Globus pallidus (tissue), 1 donor: ENCODE measurements at places on chromosomes 4 and X.

DNA sequence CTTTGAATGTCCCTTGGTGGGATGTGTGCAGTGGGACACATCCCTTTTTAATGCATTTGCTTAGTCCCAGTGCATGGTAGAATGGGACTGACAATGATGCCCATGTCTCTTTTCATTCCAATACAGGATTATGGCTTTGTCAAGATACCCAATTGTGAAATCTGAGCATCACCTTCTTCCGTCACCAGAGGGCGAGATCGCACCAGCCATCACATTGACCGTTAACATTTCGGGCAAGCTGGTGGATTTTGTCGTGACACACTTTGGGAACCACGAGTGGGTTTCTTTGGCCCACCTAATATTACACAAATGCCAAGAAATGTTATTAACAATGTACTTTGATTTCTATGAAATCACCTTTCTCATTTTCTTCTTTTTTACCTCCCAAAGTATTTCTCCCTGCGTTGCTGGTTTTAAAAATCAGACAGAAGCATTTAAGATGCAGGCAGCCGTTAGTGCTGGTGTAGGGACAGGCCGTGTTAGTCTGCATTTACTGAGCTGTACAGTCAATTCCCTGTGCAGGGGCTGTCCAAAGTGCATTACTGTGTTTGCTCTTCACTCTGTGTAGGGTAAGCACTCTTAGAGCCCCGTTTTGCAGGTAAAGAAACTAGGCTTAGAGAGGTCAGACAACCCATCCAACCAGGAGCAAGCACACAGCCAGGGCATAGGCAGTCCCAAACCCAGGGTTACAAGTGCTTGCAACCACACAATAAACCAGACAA lies 46.5 kb downstream of the CWH43 start:
- peak; percentile 26 for DNase-seq

- no peak for DNase-seq
Measured at GRCh38 chr4:98536631-98537030, 121.8 kb downstream of the TSPAN5 start.

- no peak for DNase-seq
Measured at GRCh38 chr4:89357787-89358186, 50.2 kb upstream of the GPRIN3 start.

DNA sequence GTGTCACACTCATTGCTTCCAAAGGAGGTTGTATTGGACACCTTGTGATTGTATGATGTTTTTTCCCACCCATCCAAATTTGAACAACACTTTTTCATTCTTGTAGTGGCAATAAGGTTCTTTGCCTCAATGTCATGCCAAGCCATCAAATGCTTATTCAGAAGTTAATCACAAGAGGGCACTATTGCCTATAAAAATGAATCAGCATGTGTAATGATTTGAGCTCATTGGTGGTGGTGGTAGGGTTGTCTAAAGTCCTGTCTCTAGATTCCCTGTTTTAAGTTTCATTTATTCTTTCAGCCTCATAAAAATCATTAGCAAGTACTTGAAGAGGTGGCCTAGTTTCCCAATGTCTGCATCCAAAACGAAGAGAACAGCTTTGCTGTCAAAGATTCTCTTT lies 37.0 kb downstream of the IRS4 start:
- DNase-seq = peak; percentile 31

DNA sequence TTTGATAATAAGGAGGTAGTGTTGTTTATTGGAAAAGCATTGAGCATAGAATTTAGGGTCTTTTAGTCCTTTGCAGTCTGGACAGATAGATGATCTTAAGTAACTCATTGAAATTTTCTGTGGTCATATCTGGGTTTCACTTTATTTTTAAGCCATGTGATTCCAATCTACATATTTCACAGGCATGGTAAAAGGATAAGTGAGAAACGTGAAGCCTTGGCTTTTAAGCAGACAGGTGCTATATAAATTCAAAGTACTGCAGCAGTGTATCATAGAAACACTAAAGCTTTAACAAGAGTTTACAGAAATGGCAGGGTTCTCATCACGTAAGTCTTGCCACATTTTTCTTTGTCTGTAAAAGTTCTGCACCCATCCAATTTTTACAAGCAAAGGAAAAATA lies 4.9 kb downstream of the PLS3 start:
- no peak for DNase-seq

DNA sequence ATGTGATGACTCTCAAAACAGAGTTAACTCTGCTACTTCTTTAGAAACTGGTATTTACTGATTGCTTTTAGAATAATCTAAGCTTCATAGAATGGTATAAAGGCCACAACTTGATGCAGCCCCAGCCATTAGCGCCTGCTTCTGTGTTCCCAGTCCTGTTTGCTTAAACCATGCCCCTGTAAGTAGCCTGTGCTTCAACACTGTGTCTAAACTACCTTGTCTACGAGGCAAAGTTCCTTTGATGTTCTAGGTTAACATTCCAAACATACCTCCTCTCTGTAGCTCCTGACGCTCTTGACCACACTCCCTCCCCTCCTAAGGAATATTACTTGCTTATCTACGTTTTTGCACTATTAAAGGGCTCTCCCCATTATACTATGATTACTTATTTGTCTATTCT lies 352.5 kb upstream of the ADGRL3 start:
- no peak for DNase-seq

DNA sequence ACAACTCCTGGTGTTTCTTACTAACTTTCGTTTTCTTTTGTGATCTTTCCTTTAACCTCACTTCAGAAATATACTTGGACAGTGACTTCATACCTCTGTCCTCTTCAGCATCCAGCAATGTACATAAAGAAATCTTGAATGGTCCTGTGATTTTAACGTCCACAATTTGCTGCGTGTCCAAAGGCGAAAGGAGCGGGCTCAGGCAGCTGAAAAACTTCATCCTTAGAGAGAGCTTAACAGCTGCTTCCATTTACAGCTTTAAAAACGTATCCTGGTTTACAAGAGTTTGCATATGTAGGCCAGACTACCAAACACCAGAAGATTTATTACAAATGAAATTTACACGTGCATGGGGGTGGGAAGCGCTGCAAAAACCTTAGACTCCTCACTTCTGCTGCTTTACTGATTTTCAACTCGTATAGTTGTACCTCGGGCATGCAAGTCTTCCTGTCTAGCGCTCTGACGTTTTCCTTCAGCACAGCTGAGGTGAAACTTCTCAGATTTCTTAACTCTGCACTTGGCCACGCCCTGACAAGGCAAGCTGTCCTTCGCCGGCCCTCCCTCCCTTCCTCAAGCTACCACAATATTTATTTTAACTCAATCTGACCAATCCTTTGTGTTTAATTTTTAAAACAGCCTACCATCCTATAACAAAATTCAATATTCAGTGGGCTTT lies 406.4 kb downstream of the FAM47A start:
- no peak for DNase-seq
